AG04450 (cell line): ENCODE measurements at places on chromosomes 6 and 20.

DNA sequence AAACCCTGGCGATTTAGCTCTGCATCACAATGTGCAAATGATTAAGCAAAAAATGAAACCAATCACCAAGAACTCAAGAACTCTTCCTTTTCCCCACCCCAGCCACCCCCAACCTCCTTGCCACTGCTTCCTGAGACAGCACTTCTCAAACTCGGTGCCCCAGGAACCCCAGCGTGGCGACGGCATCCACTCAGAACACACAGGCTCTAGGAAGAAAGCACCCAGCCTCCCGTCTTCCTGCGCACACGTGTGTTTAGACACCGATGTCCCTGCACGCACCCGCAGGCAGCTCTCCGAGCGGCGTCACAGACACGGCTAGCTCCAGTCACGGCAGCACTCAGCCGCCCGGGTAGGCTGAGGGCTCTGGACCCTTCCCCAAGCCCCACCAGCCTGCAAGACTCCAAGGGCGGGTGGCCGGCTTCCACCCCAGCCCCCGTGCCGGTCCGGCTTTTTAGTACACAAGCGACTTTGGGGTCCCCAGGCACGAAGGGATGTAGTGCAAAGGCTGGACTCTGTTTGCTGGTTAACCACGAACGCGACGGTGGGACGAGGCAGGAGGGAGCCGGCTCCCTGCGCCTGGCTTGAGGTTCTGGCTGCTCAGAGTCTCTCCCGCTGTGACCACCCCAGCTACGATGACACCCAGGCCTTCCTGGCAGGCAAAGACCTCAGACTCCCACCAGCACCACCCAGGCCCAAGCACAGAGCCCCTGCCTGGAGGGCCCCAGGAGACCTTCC lies 51.9 kb downstream of the KCNQ2 start:
- no peak for DNase-seq

- no peak for DNase-seq
Observed at GRCh38 chr6:160735523-160735922, 33.5 kb downstream of the PLG start.

DNA sequence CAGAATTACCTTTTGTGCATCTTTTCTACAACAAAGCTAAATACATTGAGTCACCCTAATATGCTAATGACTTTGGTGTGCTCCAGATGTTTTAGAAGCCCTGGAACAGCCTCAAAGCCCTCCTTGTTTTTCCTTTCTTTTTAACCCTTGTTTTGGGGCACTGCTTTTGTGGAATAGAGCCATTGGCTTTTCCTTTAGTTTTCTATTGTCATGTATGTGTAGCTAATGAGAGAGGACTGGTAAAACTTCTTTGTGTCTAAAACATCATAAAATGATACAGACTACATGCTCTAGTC lies 158.8 kb downstream of the JARID2 start:
- DNase-seq, result no peak

- no peak for DNase-seq
Observed at GRCh38 chr6:17562636-17563035, 37.5 kb upstream of the FAM8A1 start.

- DNase-seq, result no peak
Observed at GRCh38 chr20:44725837-44726236, 10.7 kb downstream of the CCN5 start.

DNA sequence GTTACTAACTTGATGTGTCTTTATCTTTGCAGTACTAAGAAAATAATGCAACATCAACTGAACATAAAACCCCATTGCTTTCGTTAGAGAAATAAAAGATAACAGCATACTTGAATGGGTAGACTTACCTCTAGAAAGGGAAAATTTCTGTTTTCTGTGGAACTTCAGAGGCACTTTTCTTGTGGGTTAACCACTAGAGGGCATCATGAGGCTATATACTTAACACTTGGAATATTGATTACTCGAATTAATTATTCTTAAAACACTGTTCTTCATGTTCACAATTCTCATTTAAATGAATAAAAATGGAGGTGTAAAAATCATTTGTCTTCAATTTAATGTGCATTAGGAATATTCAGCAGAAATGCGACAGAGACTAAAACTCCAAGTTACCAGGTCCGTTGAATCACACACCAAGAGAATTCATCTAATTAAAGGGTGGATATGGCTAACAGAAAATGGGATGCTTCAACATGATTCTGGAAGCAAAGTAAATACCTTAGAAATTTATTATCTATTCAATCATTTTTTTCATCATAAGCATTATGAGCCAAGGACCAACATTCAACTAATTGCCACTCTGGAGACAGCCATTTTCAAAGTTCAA lies 330.8 kb upstream of the PREP start:
- no peak for DNase-seq

DNA sequence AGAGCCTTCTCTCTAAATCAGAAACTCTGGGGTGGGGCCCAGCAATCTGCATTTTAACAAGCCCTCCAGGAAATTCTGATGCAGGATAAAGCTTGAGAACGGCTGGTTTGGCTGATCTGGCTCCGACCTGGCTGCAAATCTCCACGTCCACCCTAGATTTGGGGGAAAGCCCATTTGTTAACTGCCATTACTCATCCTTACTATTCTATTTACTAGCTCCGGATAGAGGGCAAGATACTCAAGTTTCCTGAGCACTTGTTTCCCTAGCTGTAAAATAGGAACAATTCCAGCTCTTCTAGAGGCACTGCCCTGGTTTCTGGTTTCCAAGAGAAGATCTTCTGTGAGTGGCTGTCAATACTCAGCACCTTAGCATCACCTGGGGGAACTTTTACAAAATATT lies 44.4 kb downstream of the DAAM2 start:
- no peak for DNase-seq

- DNase-seq, result no peak
Observed at GRCh38 chr6:124983383-124984083, 21.3 kb downstream of the RNF217 start.

DNA sequence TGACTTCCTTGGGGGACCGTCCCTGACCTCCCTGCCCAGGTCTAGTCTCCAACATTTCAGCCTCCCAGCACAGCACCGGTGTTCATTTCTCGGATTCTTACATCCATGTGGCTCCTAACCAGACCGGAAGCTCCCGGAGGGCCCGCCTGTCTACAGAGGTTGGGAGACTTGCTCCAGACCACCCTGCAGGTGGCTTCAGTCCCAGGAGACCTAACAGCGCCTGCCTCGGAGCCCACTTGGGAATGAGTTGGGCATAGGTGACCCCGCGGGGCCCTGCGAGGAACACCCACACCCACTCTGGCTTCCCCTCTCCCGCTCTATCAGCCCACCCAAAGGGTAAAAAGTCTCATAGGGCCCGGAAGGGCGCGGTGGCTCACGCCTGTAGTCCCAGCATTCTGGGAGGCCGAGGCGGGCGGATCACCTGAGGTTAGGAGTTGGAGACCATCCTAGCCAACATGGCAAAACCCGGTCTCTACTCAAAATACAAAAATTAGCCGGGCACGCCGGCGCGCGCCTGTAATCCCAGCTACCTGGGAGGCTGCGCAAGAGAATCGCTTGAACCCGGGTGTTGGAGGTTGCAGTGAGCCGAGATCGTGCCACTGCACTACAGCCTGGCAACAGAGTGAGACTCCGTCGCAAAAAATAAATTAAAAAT lies 5.4 kb downstream of the DPPA5 start:
- DNase-seq, result no peak

DNA sequence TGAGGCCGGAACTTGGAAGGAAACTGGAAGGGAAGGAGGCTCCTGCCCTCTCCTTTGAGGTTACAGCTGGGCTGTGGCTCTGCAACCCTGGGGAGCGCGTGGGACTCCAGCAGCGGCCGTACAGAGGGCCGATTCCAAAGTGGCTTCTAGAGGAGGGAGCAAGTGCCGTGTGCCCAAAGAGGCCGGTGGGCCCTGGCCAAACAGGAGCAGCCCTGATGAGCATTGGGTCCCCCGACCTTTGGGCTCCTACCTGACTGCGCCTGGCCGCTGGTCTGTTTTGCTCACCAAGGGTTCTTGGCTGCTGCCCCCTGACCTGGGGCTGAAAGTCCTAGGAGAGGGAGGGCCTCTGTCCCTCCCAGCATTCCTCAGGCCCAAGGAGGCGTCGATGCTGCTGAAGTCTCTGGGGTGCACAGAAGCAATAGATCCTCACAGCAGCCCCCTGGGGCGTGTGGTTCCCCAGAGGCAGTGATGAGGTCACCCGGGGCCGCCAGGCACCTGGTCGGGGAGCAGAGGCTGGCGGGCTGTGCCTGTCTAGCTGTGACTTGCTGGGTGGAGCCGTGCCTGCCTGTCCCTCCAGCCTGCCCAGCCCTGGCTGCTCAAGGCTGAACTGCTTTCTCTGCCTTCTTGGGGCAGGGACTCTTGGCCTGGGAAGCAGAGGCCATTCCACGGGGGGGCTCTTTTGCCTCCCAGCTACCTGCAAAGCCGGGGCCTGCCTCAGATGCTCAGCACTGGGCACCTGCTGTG lies 9.8 kb downstream of the RBM38 start:
- no peak for DNase-seq

- no peak for DNase-seq
Observed at GRCh38 chr6:169709293-169709692, 7.4 kb downstream of the C6orf120 start.

DNA sequence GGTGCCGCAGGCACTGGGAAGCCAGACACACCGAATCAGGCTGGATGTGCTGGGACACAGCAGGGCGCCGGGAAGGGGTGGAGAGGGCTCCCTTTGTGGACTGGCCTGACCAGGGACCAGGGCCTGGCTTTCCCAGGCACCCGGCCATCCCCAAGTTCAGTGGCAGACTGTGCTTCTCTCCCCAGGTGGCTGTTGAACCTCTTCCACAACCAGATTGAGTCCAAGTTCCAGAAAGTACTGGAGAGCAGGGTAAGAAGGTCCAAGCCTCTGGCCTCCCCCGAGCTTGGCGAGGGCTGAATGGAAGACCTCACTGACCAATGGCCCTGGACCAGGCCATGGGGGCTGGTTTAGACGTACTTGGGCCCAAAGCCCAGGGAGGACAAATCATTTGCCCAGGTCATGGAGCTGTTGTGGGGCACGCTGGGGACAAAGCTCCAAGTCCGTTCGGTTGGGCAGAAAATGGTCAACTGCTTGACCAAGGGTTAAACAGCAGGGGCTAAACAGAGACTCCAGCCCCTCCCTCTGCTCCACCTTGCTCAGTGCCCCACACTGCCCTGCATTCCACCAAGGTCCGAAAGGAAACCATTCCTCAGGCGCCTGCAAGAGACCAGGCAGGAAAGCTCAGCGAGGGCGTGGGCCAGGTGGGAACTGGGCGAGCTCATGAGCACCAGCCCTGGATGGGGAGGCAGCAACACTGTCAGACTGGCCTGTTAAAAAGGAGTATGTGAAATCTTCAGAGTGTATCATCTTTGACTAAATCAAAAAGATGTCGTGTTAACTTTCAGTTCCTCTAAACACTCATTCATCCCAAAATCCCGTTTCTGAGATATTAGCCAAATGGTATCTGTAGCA lies 9.1 kb downstream of the LBP start:
- DNase-seq, result no peak

GRCh38 chr6:139919107-139920026 lies 544.9 kb upstream of the CITED2 start:
- DNase-seq, result no peak

- peak; percentile 63 for DNase-seq
Observed at GRCh38 chr6:54801669-54802068, 44.9 kb upstream of the FAM83B start.

GRCh38 chr6:51495610-51496396 lies 591.6 kb downstream of the PKHD1 start:
- DNase-seq, result no peak

- DNase-seq, result no peak
Observed at GRCh38 chr6:24788031-24788665, 10.6 kb downstream of the ARMH2 start.

GRCh38 chr20:24953621-24954133 lies 4.6 kb downstream of the CST7 start:
- DNase-seq, result no peak

GRCh38 chr20:53032478-53032932 lies 60.3 kb downstream of the TSHZ2 start:
- DNase-seq, result no peak

GRCh38 chr20:33604084-33604990 lies 57.8 kb upstream of the C20orf144 start:
- no peak for DNase-seq

- DNase-seq, result no peak
Observed at GRCh38 chr6:152068622-152069261, 261.3 kb downstream of the ESR1 start.

- DNase-seq, result peak; percentile 33
Observed at GRCh38 chr20:9220874-9221547, 152.1 kb downstream of the PLCB4 start.

DNA sequence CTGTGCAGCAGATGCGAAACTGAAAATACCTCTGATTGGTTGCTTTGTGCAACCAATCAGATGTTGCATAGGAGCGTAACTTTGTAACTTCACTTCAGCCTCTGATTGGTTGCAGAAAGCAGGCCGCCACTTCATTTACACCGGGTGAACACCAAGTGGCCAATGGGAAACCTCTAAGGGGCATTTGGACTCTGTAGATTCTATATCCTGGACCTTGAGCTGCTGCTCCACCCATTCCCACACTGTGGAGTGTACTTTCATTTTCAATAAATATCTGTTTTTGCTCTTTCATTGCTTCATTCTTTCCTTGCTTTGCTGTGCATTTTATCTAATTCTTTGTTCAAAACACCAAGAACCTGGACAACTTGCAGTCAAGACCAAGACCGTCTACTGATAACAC lies 14.1 kb upstream of the NXT1 start:
- DNase-seq, result no peak

- no peak for DNase-seq
Observed at GRCh38 chr6:73791336-73791735, 95.3 kb downstream of the CD109 start.

GRCh38 chr6:5353971-5354370 lies 92.7 kb downstream of the FARS2 start:
- DNase-seq, result no peak

- DNase-seq, result no peak
Observed at GRCh38 chr6:10073341-10073740, 341.5 kb downstream of the TFAP2A start.

DNA sequence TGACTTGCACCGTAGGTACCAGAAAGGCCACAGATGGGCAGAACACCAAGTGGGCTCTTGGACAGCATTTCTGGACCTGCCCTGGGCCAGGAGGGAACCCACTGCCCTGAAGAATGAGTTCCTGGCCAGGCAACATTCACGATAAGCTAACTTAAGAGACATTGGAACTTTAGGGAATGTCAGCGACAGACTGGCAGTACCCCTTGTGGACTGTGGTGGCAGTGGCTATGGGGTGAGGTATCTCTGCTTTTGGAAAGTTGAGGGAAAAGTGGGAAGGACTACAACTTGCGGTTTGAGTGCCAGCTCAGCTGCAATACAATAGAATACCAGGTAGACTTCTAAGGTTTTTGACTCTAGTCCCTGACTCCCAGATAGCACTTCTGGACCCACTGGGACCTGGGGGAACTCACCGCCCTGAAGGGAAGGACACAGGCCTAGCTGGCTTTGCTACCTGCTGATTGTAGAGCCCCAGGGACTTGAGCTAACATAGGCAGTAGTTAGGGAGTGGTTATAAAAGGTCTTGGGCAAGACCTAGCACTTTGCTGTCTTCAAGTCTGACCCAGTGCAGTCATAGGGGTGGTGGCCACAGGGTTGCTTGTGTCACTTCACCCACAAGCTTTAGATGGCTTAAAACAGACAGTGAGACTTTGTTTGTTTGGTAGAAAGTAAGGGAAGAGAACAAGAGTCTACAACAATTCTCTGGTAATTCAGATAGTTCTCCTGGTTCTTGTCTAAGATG lies 617.6 kb downstream of the COL12A1 start:
- no peak for DNase-seq
